ENCODE measurements at places on chromosomes 6 and 20.

DNA sequence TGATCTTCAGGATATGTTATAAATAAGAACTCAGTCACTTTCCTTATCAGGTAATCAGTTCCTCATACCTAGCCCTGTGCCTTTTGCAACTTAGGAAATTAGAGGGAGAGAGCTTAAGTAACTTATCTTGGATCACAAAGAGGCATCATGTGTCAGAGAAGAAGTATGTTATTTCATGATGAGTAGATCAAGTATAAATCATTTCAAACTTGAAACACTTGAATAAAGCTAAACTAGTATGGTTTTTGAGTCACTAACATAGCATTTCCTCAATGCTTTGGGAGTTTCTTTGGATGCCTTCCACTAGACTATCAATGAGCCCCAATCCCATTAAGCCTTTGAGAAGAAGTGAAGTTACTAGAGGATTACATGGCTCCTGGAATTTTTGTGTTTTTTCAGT, 102.6 kb upstream of the TNFAIP3 start:
- no peak for DNase-seq

GRCh38 chr20:22672191-22672590, 87.8 kb upstream of the FOXA2 start:
- DNase-seq: no peak

DNA sequence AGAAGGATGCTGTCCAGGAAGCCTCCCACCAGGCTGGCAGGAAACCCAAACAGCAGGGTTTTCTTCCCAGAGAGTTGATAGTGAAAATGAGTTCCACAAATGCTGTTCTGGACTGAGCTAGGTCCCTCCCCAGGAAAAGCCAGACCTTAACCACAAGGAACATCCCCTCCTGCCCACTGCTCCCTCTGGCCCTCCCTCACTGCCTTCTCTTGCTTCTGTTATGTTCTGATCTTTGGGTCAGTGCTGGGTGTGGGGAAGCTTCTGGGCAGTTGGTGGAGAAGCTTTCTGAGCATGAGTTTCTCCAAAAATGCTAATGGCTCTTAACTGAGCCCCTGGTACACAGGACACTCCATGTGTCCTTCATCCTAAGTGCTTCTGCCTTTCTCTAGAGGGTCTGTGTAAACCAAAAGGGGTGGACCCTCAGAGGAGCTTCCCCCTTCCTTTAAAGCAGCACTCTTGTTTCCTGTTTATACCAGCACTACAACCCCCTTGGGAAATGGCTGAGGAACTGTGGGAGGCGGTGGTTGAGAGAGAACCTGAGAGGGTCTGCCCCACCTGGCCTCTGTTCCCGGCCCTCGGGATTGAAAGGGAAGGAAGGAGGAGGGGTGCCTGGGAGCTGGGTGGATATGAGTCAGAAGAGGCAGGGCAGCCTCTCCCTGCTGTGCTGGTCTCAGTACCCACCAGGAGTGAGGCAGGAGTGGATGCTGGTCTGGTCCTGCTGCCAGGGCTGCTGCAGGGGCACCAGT, 42.0 kb downstream of the CDS2 start:
- DNase-seq: peak; percentile 41

- no peak for DNase-seq
Observed at GRCh38 chr6:30876039-30876730, 8.1 kb upstream of the DDR1 start.

DNA sequence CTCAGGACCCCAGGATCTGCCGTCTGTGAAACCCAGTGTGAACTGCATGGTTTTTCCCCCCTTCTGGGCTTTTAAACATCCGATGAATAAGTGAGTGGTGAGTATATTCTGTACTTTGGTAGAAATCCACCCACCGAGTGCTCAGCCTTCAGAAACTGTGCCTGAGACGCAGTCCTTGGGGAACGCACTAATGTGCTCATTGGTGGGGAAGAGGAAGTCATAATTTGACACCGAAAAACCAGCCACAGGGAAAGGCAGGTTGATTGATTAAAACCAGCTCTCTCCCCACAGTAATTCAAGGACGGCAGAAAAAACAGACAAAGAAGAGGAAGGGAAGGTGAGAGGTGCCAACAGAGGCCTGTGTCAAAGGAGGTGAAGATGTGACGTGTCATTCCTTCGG, 21.7 kb downstream of the EDN3 start:
- DNase-seq: peak; percentile 45

DNA sequence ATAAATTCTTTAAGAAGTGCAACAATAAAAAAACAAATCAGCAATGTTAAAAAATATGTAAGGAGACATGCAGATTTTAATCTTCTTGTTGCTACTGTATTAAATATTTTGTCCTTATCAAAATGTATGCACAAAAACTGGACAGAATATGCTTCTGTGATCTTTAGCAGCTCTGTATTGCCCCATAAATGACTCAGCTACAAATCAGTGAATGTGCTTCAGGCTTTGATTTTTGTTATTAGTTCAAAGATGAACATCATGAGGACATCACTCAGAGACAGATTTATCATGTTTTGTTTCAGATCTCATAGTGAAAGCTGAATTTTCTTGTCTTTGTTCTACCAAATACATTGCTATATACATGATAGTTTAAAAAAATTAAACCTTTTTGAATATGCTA, 312.4 kb downstream of the GRIK2 start:
- DNase-seq: no peak

- DNase-seq: no peak
Observed at GRCh38 chr20:19416627-19417026, 204.2 kb downstream of the SLC24A3 start.

GRCh38 chr6:152329638-152330448, 307.3 kb downstream of the SYNE1 start:
- DNase-seq: no peak

GRCh38 chr6:101588343-101588742, 194.8 kb downstream of the GRIK2 start:
- no peak for DNase-seq

DNA sequence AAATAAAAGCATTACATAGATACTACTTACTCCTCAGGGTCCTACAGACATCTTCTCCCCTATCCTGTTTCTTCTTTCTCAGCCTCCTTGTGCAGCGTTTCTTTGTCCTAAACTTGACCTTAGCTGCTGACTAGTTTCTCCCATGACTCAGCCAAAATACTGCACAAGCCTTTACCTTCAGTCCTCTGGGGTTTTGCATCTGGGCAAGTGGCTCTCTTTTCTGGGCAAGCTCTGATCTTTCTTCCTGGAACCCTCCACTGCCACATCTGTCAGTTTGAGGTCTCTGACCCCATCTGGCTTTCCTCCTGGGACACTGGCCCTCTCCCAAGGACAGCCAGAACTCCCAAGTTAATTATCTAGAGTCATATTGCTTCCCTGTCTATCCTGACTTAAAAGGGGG, 838.4 kb downstream of the DHX35 start:
- DNase-seq: peak; percentile 45

- no peak for DNase-seq
Observed at GRCh38 chr20:49700411-49701185, 13.1 kb downstream of the B4GALT5 start.

GRCh38 chr6:49776444-49776843, 10.6 kb downstream of the PGK2 start:
- no peak for DNase-seq

DNA sequence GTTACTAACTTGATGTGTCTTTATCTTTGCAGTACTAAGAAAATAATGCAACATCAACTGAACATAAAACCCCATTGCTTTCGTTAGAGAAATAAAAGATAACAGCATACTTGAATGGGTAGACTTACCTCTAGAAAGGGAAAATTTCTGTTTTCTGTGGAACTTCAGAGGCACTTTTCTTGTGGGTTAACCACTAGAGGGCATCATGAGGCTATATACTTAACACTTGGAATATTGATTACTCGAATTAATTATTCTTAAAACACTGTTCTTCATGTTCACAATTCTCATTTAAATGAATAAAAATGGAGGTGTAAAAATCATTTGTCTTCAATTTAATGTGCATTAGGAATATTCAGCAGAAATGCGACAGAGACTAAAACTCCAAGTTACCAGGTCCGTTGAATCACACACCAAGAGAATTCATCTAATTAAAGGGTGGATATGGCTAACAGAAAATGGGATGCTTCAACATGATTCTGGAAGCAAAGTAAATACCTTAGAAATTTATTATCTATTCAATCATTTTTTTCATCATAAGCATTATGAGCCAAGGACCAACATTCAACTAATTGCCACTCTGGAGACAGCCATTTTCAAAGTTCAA, 330.8 kb upstream of the PREP start:
- peak; percentile 17 for DNase-seq

DNA sequence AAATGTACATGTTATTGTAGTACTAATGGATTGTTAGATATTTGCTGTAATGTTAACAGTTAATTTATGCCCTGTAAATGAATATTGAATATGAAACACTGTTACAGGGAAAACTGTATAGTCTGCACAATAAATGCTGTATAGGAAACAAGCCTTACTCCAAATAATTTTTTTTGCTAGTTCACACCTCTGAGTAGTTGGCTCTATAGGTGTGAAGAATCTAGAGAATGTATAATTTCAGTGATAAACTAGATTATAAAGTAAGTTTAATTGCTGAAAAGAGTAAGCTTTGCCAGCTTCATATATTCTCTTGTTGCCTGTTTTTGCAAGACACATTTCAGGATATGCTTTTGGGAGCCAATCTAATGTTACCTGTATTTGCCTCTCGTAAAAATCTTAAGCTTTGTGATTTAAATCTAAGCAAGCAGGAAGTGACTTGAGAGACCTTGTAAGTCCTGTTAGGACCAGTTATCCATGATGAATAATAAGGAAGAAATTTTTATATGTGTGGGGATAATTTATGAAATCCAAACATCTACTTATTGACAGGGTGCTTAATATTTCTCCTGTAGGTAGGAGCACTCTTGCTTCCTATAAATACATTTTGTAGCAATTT, 232.4 kb downstream of the ZFAND3 start:
- no peak for DNase-seq

DNA sequence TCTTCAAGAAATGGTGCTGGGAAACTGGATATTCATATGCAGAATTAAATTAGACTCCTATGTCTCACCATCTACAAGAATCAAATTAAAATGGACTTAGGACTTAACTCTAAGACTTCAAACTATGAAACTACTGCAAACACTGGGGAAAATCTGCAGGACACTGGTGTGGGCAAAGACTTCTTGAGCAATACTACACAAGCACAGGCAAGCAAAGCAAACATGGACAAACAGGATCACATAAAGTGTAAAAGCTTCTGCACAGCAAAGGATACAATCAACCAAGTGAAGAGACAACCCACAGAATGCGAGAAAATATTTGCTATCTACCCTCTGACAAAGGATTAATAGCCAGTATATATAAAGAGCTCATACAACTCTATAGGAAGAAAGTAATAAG, 1161.1 kb upstream of the CITED2 start:
- DNase-seq: no peak

- DNase-seq: no peak
Observed at GRCh38 chr6:25147223-25147622, 132.0 kb upstream of the CARMIL1 start.

- no peak for DNase-seq
Observed at GRCh38 chr20:48928832-48929725, 7.6 kb downstream of the ARFGEF2 start.

GRCh38 chr6:166587631-166588413, 1.3 kb upstream of the RAMACL start:
- no peak for DNase-seq

DNA sequence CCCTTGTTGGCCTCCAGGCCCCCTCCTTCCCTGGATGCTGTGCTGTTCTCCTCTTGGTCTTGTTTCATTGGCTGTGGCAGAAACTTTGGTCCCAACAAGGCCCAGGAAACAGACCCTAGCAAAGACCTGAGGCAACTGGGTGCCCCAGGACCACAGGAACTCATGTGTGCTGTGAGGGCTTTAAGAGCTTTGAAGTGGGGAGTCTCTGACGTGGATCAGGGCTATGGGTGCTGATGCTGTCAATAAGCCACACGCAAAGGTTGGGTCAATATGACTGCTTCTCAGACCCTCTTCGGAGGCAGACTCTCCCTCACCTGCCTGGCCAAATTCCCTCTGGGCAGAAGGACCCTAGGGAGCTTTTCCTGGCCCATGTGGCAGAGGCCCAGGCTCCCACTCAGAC, 91.5 kb upstream of the MLN start:
- DNase-seq: no peak

DNA sequence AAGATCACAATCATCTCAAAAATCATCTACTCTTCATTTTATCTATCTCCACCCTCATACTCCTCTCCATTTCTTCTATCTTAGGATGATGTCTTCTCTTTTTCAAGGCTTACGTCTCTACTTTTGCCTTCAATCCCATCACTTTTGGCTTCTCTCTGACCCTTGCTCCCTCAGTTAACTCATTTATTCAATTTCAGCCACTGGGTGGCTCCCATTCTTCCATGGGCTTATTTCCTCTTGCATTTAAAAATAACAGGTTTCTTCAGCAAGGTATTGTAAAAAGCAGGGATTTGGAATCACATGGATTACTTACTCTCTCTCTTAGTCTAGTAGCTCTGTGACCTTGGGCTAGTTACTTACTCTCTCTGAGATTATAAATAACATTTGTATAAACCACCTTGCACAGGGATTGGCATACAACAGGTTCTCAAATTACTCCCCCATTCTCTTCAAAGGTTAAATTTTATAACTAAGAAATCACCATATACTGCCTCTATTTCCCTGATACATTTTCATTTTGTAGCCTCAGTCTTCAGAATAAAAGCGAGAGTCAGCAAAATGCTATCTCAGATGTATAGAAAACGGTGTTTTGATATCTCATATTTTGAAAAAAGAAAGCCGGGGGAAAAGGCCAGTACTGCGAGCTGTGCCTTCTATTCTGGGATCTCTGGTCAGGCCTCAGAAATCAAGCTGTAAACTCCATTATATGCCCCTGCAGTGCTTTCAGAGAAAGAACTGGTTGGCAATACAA, 5.5 kb downstream of the ZSCAN12 start:
- no peak for DNase-seq

DNA sequence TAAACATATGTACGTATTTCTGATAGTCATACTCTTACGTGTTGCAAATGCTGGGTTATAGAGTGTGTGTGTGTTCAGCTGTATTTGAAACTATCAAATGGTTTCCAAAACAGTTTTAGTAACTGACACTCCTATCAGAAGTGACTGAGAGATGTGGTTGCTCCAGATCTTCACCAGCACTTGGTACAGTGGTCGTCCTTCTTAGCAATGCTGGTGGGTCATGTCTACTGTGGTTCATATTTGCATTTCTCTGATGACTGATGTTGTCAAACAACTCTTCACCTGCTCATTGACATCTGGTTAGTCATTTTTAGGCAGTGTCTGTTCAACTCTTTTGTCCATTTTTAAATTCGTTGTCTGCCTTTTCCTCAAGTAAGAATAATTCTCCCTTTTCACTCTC, 259.3 kb downstream of the KIF16B start:
- DNase-seq: no peak

DNA sequence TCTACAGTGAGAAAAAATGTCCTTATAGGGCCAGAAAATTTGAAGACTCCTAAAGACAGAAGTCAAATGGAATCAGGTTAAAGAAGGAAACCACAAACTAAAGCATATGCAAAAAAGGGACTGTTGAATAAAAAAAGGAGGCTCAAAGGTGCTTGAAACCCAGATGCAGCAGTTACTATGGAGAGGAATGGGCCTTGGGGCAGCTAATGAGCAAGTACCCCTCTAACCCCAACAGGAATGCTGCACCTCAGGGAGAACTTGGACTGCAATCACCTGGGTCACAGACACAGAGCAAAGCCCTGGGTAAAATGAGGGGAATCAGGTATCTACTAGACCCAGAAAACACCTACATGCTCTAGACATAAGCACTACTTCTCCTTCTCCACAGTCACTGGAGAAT, 313.9 kb downstream of the UBE3D start:
- no peak for DNase-seq

Data from kidney (tissue), 22 donors.